Left kidney (tissue), 8 donors: ENCODE measurements at places on chromosomes 3 and 15.

DNA sequence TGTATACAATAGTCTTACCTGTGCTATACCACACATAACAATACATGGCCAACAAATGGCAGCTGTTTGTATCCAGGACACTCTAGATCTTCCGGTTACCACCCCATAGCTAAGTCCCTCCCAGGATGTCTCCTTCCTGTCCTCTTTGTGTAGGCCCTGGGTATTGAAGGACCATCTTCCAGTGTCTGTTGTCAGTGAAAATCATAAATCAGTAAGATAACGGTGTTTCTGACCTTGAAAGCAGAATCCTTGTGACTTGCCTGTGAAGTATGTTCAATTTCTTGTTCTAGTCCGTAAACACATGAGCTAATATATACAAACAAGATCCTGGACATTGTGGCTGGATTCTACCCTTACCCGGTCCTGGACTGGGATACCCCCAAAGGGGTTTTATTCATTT lies 462.8 kb downstream of the NTRK3 start:
- DNase-seq, result no peak

DNA sequence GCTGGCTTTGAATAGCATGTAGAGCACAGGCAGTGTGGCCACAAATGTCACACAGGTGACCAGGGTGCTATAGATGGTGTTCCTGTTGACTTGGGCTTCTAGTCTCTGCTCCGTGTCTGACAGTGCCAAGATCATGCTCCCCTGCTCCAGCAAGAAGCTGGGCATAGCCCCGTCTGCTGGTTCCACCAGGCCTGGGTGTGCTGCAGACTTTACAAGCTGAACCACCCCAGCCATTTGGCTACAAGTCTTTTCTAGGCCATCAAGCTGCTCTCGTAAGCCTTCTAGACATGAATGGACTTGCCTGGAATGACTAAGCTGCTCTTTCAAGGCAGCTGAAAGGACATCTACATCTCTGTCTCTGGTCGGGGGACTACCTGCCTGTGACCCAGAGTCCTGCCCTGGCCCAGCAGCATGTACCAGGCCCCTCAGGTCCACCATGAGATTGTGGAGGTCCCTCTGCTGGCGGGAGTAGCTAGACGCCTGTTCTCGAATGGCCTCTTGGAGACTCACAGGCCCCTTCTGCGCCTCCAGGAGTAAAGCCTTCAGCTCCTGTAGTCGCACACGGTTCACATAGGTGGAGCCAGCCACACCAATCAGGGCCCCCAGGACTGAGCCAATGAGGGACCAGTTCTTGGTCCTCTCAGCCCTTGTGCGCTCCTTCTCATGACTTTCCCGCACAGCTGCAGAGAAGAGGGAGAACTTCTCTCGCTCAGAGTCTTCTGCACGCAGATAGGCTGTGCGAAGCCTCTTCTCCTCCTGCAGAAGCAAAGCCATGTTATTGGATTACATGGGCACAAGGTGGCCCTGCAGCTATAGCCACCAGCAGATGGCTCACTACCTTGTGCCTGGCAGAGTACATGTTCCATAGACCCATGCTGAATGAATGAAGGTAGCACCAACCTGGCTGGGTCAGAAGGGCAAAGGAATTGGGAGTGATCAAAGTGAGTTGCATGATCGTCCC lies 2.8 kb upstream of the PLXNB1 start:
- no peak for DNase-seq

DNA sequence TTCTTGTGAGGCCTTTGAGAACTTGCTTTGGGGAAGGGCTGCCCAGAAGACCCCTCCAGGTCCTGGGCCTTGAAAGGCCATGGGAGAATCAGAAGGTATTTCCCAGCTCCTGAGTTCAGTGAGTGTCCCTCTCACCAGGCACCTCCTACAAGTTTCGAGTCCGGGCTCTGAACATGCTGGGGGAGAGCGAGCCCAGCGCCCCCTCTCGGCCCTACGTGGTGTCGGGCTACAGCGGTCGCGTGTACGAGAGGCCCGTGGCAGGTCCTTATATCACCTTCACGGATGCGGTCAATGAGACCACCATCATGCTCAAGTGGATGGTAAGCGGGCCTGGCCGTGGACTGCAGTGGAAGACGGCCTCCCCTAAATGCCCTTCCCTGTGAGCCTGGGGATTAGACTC lies 68.3 kb downstream of the BOC start:
- no peak for DNase-seq

GRCh38 chr3:134652409-134652831 lies 1.6 kb upstream of the KY start:
- DNase-seq, result no peak

- no peak for DNase-seq
These were observed 64.5 kb downstream of the PCSK6 start for GRCh38 chr15:101424984-101425383.

DNA sequence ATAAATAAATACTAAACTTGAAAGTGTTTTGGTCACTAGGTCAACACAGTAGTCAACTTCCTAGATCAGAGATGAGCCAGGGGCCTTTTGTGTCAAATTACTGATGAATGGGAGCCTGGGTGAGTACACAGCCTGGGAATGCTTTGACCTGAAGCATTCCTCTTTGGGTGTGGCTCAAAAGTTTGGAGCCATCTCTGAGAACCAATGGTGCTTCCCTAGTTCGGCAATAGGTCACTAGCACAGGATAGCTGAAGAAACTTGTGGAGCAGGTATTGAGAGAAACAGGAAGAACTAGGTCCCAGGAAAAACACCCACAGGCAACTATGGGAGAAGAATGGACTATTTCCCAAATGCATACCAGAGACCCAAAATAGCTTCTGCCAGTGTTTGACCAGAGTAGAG lies 56.6 kb upstream of the PLXND1 start:
- peak; percentile 15 for DNase-seq

DNA sequence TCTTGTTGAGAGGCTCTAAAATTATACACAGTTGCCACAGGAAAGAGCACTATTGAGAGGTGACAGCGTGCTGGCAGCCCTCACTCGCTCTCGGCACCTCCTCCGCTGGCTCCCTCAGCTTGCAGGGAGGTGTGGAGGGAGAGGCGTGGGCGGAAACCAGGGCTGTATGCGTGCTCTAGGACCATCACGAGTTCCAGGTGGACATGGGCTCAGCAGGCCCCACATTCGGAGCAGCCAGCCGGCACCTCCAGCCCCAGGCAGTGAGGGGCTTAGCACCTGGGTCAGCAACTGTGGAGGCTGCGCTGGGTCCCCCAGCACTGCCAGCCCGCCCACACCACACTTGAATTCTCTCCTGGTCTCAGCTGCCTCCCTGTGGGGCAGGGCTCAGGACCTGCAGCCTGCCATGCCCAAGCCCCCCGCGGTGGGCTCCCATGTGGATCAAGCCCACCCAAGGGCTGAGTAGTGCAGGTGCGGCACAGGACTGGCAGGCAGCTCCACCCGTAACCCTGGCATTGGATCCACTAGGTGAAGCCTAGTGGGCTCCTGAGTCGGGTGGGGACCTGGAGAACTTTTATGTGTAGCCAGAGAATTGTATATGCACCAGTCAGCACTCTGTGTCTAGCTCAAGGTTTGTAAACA lies 460.6 kb upstream of the ALCAM start:
- no peak for DNase-seq

DNA sequence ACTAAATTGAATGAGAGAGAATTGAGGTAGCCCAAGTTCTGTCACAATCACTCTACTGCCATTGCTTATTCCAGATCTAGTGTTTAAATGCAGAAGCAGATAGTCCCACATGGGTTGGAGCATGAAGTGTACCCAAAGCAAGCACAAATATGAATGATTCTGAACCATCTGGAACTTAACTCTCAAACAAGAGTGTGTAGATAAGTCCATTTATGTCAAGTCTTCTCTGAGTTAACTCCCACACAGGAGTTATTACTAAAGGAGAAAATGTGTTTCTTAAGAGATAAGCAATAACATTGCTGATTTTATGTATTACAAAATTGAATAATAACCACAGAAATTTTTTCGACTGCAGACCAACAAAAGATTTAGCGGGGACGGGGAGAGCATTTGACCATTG lies 33.6 kb downstream of the PAQR9 start:
- DNase-seq, result no peak

GRCh38 chr15:90645873-90646575 lies 71.1 kb upstream of the BLM start:
- DNase-seq, result no peak

DNA sequence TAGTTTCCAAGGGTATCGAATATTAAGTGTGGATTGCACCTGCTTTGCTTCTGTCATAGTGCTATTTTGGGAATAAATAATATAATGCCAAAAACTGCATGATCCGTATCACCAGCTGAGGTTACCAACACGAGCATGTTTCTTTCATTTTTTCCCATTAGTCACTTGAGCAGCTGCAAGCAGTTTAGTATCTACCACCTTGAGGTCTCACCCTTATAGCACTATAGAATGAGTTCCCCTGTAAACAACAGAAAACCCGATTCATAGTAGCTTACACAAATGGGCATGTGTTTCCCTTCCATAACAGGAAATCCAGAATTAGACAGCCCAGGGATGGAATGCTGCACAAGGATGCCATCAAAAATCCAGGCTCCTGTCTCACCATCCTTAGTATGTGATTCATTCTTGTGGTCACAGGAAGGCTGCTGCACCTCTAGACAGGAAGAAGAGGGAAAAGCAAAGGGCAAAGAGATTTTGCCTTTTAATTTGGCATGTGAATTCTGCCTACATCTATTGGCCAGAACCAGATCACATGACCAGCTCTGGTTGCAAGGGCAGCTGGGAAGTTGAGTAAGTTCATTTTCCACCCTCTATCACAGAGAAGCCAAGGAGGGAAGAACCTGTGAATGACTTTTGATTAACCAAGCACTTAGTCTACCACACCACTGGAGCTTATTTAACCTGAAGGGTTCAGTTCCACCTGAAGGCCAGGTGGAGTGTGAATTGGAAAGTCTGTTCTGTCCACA lies 91.3 kb upstream of the SLC25A36 start:
- no peak for DNase-seq

GRCh38 chr3:149009732-149010131 lies 18.4 kb downstream of the GYG1 start:
- DNase-seq, result no peak

- no peak for DNase-seq
These were observed 236.8 kb upstream of the TPRG1 start for GRCh38 chr3:188934989-188935388.

DNA sequence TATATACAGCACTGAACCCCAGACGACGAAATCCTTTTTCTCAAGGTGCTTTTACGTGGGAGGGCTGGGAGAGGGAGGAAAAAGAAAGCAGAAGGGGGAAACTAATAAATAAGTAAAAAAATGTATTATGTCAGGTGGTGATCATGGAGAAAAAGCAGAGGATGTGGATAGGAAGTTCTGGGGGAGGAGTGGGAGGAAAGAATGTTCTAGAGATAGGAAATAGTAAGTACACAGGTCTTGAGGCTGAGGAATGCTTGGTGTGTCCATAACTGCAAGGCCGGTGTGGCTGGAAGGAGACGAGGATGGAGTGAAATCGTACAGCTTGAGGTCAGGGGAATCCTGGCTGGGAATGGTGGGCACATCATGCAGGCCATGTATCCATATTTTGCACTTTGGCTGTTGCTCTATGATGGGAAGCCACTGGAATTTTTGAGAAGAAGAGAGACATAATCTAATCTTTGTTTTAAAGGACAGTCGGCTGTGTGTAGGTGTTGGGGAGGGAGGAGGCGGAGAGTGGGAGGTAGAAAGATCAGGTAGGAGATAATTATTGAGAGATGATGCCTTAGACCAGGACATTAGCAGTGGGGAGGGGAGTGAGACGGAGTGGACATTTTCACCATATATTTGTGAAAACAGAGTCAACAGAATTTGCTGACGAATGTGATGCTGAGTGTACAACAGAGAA lies 1.8 kb upstream of the UBE2E2 start:
- DNase-seq, result no peak

- no peak for DNase-seq
These were observed 43.2 kb downstream of the EHHADH start for GRCh38 chr3:185210621-185211142.

- DNase-seq, result peak; percentile 56
These were observed 7.8 kb upstream of the RAD18 start for GRCh38 chr3:8970971-8971589.

GRCh38 chr3:42804106-42804830 lies at the start of gene HIGD1A:
Gene HIGD1A (minus strand): TSS chr3:42804490. CDS start chr3:42794253, 10,237 bp downstream.
- peak; percentile 96 for DNase-seq

DNA sequence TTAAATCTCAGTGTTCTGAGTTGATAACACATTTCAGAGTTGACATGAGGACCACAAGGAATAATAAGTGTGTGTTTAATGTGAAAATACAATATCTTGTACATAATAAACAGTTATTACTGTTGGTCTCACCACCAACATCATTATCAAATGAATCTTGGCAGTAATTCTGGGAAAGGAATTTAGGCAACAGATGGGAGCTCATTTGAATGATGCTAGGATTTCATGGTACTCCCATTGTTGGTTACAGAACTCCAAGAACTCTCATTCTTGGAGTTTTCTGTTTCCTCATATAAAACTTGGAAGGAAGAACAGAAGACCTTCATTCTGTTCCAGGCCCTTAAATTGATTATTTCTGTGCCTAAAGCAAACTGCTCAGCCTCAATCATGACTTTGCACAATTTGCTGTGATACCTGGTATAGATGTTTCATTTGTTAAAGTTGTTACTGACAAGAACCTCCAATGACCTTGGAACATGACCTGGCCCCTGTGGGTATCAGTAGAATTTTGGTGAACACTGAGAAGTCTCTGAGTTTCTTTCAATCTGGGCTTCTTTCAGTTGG lies 385.8 kb downstream of the LPP start:
- no peak for DNase-seq

- DNase-seq, result no peak
These were observed 183.8 kb upstream of the THRB start for GRCh38 chr3:24678421-24678865.

DNA sequence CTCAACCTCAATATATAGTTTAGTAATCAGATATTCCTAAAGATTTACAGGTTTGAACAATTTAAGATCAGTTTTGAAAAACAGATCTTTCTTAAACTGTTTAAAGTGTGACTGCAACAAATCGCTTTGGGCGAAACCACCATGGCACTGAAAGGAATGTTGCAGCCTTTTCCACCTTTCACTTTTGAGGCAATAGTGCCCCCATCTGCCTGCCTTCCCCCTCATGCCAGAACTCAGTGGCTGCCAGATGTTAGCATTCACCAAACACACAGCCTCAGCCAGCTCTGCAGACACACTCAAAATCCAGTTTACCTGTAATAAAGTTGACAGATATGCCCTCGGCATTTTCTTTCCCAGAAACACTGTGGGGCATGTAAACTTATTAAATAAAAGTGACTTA lies 3.3 kb downstream of the LYSMD4 start:
- DNase-seq, result no peak

GRCh38 chr15:75640483-75641178 lies 607 bp upstream of the IMP3 start:
- no peak for DNase-seq
